ENCODE measurements at places on chromosomes 12 and 14. TPM values are rescaled to one million over a fixed set of nuclear protein-coding genes. Genes with fewer than 3 reads are reported as not detected.

- DNase-seq = peak; percentile 80
These were observed 130.3 kb downstream of the NDUFA12 start for GRCh38 chr12:94872971-94873733.

- DNase-seq = no peak
These were observed 101.5 kb downstream of the SMOC1 start for GRCh38 chr14:69980457-69981425.

- no peak for DNase-seq
These were observed 349.1 kb upstream of the CCDC196 start for GRCh38 chr14:66137081-66137480.

DNA sequence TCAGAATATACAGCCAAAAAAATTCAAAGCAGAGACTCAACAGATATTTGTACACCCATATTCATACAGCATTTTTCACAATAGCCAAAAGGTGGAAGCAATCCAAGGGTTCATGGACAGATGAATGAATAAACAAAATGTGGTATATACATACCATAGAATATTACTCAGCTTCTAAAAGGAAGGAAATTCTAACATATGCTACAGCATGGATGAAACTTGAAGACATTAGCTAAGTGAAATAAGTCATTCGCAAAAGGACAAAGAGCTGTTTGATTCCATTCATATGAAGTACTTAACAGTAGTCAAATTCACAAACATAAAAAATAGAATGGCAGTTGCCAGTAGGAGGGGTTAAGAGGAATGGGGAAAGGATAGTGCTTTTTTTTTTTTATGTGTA lies 91.8 kb upstream of the ARID2 start:
- DNase-seq = no peak

- DNase-seq = no peak
These were observed 738.3 kb upstream of the STXBP6 start for GRCh38 chr14:25788252-25788651.

DNA sequence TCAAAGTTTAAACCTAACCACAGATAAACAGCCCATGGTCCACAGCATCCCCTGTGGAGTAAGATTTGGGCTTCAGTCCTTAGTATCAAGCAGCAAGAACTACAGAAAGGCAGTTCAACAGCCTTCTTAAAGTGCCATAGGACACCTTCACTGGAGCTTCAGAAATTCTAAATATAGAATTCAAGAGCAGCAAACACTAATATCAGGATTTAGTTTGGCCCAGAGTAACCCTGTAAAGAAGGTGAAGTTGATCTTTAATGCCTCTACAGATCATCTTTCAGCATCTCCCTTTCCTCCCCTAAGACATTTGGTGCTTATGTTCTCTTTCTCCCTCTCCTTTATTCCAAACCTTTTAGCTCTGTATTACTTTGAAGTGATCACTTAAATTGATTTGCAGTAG lies 59.5 kb upstream of the ARHGAP5 start:
- no peak for DNase-seq

GRCh38 chr12:33156042-33156441 lies 259.5 kb upstream of the PKP2 start:
- DNase-seq = no peak

GRCh38 chr14:93049867-93050331 lies 65.8 kb downstream of the ITPK1 start:
- DNase-seq = no peak

DNA sequence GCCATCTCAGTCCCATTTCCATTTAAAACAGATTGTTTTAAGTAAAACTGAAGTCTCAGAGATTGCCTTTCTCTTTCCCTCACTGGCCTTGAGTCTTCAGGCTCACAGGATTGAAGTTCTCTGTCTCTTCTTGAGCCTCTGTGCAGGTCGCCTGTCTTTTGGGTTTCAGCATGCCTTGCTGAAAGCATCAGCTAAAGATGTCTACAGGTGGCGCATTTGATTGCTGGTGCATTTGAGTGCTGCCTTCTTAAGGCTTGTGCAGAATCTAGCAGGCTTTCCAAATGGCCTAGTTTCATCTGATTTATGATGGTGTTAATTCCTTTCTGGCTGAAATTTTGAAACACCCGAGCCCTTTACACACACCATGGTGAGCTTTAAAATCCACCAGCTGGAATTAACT lies 1062.2 kb upstream of the FBXO33 start:
- no peak for DNase-seq

DNA sequence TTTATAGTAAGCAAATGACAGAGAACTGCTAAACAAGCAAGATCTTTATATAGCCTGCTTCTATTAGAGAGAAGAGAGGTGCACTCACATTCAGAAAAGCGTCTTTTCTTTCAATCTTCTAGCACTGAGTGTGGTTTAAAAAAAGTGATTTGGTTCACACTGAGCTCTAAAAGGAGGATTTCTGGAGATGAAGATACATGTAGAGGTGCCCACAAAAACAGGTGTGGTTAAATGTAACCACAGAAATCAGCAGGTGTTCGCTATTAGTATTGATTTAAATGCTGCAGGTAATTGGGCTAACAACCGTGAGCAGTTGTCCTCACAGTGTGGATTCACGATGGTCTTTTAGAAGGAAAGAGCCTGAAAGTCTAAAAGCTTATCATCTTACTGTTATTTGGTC lies 10.7 kb downstream of the PKP2 start:
- no peak for DNase-seq

DNA sequence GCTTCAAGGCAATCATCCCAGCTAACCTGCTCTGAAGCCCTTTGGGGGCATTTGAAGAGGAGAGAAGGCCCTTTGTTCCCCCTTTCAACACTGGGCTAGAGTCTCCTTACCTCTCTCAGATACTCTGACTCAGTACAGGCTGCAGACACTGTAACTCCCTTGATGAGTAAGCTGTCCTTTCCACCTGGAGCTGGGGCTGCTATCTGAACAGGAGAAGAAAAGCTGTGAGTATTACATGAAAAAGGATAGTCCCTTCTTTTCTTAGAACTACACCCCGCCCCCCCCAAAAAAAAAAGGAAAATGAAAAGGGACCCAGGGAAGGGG lies 186.6 kb upstream of the PLEKHG7 start:
- DNase-seq = no peak

DNA sequence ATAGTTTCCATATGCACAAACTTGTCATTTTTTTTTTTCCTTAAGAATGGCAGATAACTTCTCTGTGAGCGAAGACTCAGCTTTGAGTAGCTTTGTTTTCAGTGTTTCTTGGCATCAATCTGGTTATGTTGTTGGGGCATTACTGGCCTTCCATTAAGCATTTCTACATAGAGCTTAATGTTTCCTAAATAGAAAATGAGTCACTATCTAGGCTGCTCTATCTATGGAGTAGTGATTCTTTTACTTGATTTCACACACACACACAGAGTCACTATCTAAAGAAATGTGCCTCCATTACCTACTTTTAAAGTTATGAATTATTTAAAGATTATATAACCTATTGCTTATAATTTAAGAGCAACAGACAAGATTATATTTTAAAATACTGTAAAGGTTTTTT lies 53.9 kb downstream of the TMEM260 start:
- no peak for DNase-seq

RPL10L gene
- total RNA-seq = not detected

SPIC gene
- not detected for total RNA-seq

ATG14 gene
- 11.7 TPM for total RNA-seq
